Bronchial epithelial cell (primary cell): ENCODE measurements at places on chromosomes 5 and 9. TPM values are rescaled to one million over a fixed set of nuclear protein-coding genes. Genes with fewer than 3 reads are reported as not detected.

DNA sequence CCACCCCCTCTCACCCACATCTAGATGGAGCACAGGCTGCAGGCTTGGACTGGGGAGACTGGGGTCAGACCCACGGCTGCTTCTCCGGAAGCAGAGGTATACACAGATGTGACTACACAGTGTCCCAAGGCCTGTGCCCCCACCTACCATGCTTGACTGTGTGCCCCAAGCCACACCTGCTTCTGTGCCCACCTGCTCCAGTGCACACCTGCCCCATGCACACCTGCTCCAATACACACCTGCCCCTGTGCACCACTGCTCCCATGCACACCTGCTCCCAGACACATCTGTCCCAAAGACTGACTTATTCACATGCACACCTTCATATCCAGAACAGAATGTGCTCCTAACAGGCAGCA lies 5.5 kb upstream of the COL5A1 start:
- DNase-seq = no peak

- DNase-seq = no peak
Observed at GRCh38 chr9:126205845-126206498, 120.7 kb upstream of the MVB12B start.

DNA sequence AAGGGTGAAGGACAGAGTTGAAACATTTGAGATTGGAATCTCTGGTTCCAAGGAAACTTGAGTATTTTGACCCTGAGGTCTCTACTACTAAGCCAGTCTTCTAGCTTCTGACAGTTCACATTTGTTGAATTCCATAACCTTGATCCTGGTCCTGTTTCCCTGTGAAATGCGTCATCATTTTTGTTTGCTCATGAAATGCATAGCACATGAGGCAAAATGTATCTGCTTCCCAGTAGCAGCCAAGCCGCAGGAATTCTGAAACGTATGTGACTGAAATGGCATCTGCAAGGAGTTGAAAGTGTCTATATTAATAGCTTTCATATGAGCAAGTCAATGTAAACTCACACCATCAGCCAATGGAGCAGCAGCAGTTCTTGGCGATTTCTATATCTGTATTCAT lies 307.9 kb downstream of the CSNK1G3 start:
- DNase-seq = peak; percentile 67

DUSP1 gene
- 114 and 194 TPM in 2 replicates for total RNA-seq

MSX2 gene
- not detected in 2 replicates for total RNA-seq

SAXO1 gene
- not detected in 2 replicates for total RNA-seq

DNA sequence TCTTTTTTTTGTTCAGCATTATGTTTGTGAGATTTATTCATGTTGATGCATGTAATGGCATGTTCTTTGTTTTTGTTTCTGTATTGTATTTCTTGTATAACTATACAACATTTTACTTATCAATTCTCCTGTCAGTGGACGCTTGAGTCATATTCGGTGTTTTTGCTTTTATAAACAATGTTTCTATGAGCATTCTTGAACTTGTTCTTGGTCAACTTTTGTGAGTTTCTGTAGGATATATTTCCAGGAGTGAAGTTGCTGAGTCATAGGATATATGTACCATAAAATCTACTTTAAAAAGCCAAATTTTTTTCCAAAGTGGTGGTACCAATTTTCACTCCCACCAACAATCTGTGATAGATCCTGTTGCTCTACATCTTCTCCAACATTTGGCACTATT lies 104.8 kb downstream of the VCAN start:
- peak; percentile 78 for DNase-seq

DNA sequence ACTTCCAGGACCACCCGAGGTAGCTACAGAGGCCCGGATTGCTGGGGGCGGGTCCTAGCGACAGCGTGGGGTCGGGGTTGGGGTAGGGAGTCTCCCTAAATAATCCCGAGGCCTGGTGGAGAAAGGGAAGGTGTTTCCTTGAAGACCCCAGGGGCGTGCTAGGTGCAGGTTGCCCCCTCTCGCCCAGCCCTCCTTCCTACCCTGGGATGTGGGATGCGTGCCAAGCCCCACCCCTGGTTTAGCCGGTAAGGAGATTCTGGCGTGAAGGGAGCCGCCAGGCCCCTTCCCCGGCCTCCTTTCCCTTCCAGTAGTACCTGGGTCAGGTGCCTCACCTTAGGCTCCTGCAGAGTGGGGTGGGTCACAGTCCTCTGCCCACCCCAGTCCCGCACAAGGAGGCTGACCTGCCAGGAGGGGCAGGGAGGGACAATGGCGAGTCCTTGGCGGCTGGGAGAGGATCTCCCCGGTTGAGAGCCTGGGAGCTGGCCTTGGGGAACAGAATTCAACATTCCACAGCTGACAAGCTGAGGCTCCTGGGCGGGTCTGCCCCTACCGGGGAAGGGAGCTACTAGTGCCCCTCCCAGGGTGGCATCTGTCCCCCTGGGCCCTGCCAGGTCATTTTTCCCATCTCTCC lies 674 bp downstream of the TSPAN17 start:
- peak; percentile 30 for DNase-seq

CARD9 gene
- 0.51 and 0.53 TPM in 2 replicates for total RNA-seq

GRCh38 chr9:127803507-127804352 lies 1.0 kb downstream of the FPGS start:
- DNase-seq = peak; percentile 90
